Activated B cell treated with CpG ODN at 0.5 μM for 24 hours (primary cell): ENCODE measurements at places on chromosomes 12 and 14.

GRCh38 chr14:62988967-62989366, 56.3 kb downstream of the KCNH5 start:
- no peak for DNase-seq

DNA sequence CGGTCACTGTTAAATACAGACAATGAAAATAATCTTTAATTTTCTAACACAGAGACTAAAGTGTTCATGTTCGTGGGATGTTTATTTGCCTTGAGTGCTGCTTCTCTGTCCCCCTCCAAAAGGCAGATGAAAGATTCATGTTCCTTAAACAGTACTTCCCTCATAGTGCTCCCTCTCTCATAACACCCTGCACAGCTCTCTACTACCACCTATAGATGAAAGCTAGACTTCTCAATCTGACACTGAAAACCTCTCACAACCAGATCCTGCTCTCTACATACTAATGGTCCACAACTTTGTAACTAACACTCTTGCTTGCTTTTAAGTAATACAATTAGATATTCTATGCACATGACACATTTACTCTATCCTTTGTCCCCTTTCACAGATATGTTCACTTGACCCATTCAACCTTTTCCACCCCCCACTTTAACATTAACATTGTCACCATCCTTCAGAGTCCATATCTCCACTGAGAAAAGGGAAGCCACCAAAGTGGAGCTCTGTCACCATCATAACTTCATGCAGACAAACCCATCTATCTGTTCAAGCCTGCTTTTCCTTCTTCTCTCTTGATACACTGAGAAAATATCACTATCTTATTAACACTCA, 266.4 kb upstream of the USP15 start:
- no peak for DNase-seq

GRCh38 chr12:64696080-64696741, 63.0 kb downstream of the GNS start:
- DNase-seq = no peak

DNA sequence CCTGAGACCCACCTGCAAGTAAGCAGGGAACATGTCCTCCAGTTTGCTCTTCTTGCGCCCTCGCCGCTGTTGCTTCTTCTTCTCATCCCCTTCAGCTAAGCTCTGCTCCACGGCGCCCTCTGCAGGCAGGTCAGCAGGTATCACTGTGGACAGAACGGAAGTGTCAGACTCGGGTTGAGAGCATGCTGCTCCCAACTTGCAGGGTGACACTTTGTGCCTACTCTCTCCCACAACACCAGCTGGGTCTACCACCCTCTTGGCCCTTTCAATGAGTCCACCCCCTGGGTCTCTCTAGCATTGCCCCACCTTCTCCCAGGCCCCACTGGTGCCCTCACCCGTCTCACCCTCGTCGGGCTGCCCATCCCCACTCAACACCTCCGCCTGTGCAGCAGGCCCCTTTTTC, 16.7 kb downstream of the KMT2D start:
- peak; percentile 63 for DNase-seq
